Fibroblast of skin of left biceps (primary cell): ENCODE measurements at places on chromosomes 7 and 10.

- peak; percentile 11 for DNase-seq
Observed at GRCh38 chr7:77348371-77348813, 67.8 kb downstream of the GSAP start.

DNA sequence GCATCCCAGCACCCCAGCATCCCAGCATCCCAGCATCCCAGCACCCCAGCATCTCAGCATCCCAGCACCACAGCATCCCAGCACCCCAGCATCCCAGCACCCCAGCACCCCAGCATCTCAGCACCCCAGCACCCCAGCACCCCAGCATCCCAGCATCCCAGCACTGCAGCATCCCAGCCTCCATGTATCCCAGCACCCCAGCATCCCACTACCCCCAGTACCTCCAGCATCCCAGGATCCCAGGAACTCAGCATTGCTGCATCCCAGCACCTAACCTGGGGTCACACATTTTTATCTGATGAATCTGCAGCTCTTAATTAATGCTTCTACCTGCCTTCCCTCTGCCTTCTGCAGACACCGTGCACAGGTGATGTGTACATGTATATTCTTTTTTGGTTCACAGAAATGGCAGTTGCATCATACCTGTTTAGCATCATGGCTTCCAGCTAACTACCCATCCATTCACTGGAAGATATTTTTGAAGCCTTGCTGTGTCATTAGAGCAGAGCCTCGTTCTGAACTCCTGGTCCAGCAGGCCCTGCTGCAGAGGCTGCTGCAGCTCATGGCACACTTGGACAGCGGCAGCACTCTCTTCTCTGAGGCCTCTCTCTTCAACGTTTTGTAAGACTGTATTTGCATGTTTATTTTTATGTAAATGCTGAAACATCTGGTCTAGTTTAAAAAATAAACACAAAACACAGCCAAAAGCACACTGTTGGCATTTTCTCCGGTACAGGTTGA lies 4.6 kb upstream of the CFAP46 start:
- DNase-seq: no peak

- no peak for DNase-seq
Observed at GRCh38 chr7:103343758-103344452, 662 bp downstream of the DNAJC2 start.

DNA sequence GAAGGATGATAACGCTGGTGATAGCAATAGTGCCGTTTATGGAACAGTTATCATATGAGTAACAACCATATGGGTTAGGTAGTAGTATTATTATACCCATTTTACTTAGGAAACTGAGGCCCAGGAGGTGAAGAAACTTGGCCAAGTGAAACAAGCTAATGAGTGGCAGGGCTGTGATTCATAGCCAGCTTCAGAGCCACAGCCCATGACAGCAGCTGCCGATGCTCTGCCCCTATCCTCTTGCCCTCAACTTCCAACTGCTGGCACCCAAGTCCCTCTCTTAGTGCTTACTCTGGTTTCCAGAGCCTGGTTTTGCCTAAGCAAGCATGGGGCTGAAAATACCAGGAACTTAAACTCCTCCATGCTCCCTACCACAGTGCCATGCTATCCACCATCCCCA lies 12.3 kb downstream of the SH3PXD2A start:
- DNase-seq: no peak

DNA sequence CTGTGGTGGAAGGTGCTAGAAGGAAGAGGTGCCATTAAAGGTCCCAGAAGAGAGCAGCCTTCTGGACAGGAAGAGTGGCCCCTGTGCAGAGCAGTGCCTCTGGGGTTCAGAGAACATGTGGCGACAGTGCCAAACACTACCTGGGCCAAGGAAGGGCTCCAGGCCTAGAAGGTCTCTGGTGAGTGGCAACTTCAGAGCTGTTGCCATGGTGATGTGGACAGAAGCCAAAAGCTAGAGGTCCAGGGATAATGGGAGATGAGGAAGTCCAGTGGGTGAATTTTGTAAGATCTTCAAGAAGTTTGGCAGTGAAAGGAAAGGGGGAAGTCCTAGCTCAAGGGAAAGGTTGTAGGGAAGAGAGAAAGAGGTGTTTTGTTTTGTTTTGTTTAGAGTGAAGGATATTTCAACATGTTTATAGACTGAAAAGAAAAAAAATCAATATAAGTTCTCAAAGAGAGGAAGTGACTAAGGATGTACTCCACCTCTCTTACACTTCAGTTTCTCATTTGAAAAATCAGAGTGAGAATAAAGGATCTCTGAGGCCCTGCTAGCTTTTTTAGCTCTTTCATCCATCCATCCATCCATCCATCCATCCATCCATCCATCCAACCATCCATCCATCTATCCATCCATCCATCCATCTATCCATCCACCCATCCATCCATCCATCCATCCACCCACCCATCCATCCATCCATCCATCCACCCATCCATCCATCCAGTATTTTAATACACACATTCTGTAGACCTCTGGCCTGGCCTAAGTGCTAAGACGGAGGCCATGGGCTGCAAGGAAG lies 77.1 kb upstream of the DUSP5 start:
- no peak for DNase-seq

- peak; percentile 76 for DNase-seq
Observed at GRCh38 chr10:86635402-86635801, 18.9 kb upstream of the OPN4 start.
